Stimulated activated CD4-positive, alpha-beta T cell treated with anti-CD3 and anti-CD28 coated beads, Interleukin-1b, Interleukin-23, amount 100 ng/mL, for 1 hour (primary cell): ENCODE measurements at places on chromosomes 11 and 22.

DNA sequence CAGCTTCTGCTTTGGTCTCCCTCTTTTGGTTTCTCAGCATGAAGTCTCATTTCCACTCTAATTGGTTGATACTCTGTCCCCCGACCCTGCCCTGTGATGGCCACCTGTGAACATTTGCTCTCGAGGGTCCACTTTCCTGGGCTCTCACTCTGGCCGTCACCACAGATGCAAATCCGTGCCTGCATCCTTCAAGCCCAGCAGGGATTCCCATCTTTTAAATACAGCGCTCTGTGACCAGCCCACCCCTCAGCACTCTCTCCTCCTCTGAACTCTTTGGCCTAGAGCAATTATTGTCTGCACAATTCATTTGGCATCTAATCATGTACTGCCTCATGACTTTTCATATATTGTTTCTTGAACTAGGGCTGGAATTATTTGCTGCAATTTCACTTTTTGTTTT is 26.0 kb downstream of the PKNOX2 start:
- no peak for DNase-seq

DNA sequence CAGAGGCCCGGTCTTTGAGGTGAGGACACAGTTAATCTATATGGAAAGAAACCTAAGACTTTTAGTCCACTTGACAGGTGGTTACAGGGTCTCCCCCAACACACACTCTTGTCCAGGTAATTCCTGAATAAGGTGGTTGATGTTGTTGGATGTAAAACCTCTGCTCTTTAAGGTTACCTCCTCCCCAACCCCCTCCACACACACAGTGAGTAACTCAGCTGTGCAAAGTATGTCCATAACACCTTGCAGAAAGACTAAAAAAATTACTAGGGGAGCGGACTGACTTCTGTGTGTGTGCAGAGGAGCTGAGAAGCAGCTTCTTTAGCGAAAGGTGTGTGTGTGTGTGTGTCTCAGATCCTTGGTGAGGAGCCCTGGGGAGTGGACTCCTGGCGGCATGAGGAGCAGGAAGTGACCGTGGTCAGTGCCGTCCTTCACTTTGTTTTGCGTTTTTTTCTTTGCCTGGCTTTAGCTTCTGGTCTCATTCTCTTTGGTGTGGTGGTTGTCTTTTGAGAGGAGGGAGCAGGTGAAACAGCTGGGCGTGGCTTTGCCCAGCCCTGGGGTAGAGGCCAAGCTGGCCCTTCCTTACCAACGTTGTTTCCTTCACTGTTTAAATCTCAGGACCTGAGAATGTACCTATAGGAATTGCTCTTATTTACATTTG is 1.7 kb downstream of the ZBED4 start:
- no peak for DNase-seq

GRCh38 chr11:46896719-46897406 is 21.5 kb downstream of the LRP4 start:
- no peak for DNase-seq

GRCh38 chr11:833114-833791 is 501 bp downstream of the CD151 start:
- DNase-seq = no peak

DNA sequence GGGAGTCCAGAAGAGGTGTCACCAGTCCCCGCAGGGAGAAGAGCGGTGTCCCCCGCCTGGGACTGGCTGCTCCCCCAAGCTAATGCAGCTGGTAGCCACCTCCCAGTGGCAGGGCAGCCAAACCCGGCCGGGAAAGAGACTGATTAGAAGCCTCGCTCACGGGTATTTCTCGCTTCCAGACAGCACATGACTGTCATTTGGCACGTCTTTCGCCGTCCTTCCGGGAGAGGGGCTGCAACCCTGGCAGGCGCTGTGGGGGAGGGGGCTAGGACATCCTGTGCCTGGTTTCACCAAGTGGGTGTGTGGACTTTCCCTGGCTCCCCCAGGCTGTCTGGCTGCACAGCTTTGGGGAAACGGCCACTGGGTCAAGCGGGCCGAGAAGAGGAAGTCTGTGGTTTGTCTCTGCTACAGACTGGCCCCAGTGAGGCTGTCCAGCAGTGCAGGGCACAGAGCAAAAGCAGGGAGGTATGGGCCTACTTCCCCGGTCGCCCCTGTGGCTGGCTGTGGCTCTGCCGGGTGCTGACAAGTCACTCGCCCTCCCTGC is 3.8 kb downstream of the CD81 start:
- no peak for DNase-seq

DNA sequence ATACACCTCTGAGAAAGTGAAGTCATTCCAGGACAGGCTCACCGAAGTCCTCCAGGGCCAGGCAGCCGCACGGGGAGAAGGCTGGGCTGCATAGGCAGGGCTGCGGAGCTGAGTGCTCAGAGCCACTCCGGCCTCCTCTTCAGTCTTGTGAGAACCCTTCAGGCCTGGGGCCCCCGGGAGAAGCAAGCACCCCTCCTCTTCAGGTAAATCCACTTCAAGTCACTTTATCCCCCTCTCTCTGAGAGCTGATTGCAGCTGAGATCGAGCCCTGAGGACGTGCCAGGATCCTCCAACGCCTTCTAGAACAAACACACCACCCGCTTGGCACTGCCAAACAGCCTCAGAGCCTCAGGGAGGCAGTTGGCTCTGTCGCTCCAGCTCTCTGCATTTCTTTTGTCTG is 1526.3 kb downstream of the BRD1 start:
- DNase-seq = no peak

- DNase-seq = no peak
These were observed 57.2 kb downstream of the NAV2 start for GRCh38 chr11:19769820-19770219.

DNA sequence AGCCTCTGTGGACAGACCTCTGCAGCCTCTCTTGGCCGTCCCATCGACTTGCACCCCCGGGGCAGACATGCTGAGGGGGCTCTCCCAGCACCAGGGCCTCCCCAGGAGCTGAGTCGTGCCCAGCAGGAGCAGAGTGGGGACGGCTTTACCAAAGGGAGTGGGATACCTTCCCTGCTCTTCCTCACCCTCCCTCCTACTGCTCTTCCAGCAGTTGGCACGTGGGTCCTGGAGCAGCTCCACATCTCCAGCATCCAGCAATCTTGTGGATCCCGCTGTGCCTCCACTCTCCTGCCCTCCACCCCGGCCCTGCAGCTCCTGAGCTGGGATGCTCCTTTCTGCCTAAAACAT is 854.0 kb downstream of the BRD1 start:
- no peak for DNase-seq

- no peak for DNase-seq
These were observed 23.8 kb downstream of the NPTXR start for GRCh38 chr22:38820020-38820419.

DNA sequence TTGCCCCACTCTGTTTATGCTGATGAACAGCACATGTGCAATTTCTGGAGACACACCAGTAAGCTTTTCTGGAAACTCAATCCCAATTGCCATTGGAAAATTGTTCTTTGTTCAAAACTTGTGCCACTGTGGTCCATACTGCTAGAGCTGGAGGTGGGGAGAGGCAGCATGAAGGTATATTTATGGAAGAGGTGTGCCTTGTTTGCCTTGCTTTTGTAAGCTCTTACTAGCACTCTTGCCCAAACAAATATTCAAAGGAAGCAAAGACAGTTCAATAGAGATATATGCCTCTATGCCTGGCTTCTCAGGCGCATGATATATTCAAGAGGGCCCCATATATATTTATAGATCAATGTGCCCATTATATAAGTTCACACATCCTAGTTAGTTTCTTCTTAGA is 42.7 kb downstream of the TIMP3 start:
- no peak for DNase-seq

DNA sequence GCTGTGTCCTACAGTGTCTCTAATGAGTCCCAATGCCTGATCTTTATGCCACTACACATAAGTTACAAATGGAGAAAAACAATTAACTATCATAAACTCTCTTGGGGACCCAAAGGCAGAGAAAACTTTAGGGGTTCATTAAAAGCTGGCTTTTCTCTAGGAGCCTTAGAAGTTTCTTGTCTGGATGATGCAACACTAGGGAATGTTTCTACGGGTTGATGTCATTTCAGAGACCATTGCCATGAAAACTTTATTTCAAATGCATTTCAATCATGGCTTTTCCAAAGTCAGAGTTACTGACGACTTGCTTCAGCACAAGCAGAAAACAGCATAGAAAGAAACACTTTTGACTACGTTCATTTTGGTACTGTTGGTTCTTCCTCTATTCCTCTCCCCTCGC is 8.5 kb upstream of the OR8B12 start:
- DNase-seq = no peak

GRCh38 chr11:57815476-57815875 is 53.9 kb downstream of the CTNND1 start:
- DNase-seq = no peak

- DNase-seq = no peak
These were observed 254.8 kb downstream of the GRIK4 start for GRCh38 chr11:120766318-120766717.

GRCh38 chr11:68750195-68751003 is 921 bp downstream of the TESMIN start:
- DNase-seq = no peak

DNA sequence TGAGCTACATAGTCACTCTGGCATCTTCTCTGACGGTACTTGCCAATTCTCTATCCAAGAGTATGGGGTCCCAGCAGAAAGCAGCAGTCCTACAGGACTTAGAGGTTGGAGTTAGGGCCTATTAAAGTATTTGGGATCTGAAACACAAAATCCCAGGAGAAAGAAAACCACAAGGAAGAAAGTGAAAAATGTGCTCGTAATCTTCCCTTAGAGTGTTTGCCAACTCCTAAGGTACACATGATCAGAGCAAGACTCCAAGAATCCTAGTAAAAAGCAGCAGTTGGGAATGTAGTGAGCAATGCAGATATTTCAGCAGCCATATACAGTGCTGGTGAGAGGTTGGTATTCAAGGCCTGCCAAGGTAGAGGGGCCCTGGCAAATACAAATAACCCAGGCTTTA is 71.6 kb downstream of the EXT2 start:
- DNase-seq = no peak

DNA sequence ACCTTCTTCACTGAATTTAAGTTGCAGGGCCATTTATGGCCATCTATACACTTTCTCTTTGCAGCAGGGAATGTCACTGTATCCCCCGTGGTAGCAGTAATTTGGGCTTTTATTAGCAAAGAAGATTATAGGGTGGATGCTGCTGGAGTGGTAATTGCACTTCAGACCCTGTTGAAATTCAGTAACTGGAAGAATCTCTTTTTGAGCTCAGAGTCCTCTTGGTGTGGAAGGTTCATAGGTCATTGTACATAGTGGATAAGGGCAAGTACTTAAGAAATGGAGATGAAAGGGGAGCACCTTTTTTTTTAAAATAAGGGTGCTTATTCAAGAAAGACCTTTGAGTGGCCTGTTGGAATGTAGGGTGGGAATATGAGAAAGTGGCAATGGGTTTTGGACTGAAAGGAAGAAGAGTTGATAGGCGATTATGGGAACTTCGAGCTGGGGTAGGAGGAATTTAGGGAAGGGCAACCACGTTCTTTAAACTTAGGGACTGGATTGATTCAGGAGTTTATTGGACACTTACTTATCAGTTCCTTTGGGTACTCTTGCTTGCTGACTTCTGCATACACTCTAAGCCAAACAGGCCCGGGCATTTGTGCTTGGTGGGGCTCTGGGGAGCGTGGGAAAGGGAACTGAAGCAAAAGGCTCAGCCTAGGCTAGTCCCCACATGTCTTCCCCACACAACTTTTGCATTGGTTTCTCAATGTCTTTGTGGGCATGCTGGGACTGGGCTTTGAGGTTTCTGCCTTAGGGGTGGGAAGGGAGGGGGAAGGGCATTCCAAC is 26.5 kb downstream of the CTNND1 start:
- no peak for DNase-seq

DNA sequence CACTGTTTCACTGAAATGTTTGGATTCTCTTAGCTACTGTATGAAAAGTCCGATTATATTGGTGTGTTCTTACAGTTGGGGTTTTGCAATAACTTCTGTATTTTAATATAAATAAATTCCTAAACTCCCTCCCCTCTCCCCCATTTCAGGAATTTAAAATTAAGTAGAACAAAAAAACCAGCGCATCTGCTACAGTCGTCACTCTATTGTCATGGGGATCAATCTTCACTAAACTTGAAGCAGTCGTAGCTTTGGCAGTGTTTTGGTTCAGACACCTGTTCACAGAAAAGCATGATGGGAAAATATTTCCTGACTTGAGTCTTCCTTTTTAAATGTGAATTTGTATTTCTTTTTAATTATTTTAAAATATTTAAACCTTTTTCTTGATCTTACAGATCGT is 9.4 kb downstream of the PIWIL3 start:
- DNase-seq = no peak

- DNase-seq = no peak
These were observed 59.0 kb downstream of the SYN3 start for GRCh38 chr22:32999039-32999815.

DNA sequence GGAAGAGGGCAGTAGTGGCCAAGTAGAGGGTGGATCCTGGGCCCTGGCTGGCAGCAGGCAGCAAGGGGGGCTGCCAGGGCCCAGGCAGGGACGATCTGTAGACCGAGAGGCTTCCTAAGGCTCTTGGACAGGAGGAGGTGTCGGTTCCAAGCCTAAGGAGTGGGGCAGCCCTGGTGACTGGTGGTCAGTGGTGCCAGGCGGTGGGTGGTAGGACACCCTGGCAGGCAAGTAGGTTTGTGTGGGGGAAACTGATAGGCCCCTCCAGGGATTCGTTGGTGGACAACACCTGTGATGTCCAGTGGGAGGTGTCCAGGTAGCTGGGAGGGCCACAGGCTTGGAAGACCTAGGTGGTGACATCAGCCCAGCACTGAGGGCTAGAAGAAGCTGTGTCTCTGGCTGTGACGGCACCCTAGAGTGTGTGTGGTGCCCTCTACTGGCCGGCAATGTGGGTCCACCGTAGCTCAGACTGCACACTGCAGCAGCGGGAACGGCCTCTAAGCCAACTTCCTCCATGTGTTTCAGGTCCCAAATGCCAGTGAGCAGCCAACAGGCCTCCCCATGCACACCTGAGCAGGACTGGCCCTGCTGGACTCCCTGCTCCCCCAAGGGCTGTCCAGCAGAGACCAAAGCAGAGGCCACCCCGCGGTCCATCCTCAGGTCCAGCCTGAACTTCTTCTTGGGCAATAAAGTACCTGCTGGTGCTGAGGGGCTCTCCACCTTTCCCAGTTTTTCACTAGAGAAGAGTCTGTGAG is 9.4 kb upstream of the SAMM50 start:
- peak; percentile 43 for DNase-seq

DNA sequence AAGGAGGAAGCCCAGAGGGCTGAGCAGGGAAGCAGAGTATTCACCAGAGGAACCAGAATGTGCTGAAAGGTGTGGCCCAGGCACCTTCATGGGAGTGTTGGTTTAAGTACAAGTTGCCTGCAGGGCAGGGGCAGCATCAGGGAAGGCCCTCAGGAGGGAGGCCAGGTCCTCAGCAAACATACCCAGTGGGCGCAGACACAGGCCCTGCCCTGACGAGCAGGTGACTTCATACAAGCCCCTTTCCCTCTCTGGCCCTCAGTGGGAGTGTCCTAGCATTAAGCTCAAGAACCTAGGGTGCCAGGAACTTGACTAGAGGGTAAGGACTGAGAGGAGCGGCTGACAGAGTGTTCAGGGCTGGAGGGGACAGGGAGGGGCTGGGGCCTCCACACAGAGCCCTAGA is 7.5 kb upstream of the CASTOR1 start:
- no peak for DNase-seq

GRCh38 chr11:100930185-100930778 is 199.3 kb downstream of the PGR start:
- no peak for DNase-seq
